ENCODE measurements at places on chromosomes 5 and 9.

DNA sequence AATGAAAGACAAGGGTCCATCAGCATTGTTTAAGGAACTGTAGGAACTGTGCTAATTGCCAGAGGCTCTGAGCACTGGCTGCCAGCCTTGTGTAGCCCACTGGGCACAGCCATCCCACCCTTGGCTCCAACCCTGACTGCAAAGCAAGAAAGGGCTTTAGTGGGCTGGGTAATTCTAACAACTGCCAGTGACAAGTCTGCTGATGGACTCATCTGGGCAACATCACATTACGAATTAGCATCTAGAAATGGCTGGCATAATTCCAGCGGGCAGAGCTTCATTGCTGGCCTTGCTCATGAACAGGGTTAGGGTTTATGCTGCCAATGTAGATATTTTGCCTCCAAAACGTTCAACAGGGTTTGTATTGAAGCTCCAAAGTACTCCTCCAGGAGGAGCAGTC lies 326.9 kb downstream of the ARHGEF28 start:
- DNase-seq, result no peak

GRCh38 chr9:125227761-125228160 lies 13.4 kb downstream of the HSPA5 start:
- DNase-seq, result no peak

GRCh38 chr5:119344231-119344630 lies 11.6 kb upstream of the TNFAIP8 start:
- DNase-seq, result no peak

DNA sequence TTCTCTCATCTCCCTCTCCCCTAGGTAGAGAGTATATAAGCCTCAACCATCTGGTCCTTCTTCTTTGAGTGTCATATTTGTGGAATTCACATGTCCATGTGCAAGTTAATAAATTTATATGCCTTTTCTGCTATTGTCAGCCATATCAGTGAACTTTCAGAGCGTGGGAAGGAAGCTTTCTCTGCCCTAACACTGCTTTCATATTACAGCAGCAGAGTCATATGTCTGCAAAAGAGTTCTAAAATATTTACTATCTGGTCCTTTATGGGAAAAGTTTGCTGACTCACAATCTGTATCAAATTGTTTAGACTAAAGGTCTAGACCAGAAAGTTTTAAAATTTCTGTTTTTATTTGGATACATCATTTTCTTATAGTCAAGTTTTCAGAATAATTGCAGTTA lies 669.0 kb downstream of the LRRC70 start:
- no peak for DNase-seq

DNA sequence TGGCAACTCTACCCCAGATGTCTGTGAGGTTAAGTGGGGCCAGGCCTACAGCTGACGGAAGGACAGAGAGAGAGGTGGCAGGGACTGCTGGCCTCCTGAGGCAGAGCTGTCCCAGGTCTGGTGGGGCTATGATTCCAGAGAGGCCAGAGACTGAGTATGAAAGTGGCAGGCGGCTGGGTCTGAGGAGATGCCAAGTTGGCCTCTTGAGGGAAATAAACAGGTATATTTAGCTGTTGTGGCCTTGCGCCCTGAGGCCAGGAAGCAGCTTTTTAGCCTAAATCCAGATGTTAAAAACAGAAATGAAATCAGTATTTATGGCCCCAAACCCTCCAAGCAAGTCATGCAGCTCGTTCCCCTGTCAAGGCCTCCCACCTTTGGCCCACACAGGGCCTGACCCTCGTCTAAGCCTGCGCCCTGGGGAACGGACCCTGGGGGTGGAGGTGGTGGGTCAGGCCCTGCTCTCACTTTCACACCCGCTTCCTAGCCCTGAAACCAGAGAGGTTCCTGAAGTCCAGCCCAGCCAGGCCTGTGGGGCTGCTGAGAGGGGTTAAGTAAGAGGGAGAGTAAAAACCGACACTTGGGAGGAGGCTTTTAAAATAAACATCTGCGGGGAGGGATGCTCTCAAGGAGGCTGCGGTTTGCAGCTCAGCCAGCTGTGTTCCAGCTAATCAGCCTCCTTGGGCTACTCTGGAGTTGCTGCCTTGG lies 18.7 kb downstream of the PCDHGC5 start:
- DNase-seq, result no peak

DNA sequence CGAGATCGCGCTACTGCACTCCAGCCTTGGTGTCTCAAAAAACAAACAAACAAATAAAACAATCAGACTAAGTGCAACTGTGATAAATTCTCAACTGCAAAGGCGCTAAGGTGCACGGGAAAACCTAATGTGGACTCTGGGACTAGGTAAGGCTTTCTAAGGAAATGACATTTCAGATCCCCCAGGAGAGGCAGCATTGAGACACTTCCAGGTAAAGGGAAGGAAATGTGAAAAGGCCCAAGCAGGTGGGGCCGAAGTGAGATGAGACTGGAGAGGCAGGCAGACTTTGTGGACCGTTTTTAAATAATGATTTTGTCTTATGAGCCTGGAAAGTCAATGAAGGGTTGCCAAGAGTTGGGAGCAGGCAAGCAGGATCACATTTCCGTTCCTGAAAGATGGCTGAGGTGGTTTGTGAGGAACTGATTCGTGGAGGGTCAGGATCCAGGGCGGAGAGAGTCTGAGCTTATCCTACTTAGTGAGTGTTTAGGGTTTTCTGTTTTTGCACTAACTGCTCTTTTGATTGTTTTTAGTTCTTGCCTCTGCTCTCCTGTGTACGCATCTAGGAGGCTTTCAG lies 2.0 kb upstream of the APBA1 start:
- peak; percentile 44 for DNase-seq

- no peak for DNase-seq
These were observed 349.7 kb upstream of the RFX3 start for GRCh38 chr9:3875361-3876132.

DNA sequence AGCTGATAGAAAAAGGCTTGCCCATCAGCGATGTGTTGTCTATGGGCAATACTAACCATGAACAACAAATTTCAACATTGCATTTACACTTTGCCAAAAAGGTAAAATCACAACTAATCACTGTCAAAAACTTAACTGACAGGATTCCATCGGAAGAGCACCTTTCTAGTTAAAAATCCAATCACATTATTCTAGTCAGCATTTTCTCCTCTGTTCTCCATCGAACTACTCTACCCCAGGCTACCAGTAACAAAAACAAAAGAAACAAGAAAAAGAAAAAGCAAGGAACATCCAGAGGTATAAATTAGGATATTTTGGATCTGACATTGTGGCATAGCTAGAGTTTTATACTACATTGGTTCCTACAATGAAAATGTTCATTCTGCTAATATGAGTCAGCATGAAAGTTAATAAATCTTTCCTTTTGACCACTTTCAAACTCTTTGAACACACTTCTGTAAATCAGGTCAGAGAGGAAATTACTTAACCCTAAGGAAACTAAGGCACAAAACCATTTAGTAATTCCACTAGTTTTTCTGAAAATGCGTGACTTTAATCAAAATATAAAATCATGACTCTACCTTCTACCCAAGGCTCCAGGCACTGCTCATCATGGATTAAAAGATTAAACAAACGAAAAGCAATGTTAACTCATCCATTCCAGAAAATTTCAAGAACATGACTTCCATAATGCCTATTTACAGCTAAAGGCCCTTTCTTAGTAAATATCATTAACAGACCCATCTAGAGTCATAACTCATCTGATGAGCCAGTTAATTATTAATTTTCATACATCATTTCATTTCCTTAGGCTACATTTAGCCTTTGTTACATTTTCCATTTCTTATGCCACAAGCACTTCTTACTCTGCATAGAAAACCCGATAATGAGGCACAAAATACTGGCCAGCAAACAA lies 10.2 kb downstream of the GLIS3 start:
- DNase-seq, result no peak

DNA sequence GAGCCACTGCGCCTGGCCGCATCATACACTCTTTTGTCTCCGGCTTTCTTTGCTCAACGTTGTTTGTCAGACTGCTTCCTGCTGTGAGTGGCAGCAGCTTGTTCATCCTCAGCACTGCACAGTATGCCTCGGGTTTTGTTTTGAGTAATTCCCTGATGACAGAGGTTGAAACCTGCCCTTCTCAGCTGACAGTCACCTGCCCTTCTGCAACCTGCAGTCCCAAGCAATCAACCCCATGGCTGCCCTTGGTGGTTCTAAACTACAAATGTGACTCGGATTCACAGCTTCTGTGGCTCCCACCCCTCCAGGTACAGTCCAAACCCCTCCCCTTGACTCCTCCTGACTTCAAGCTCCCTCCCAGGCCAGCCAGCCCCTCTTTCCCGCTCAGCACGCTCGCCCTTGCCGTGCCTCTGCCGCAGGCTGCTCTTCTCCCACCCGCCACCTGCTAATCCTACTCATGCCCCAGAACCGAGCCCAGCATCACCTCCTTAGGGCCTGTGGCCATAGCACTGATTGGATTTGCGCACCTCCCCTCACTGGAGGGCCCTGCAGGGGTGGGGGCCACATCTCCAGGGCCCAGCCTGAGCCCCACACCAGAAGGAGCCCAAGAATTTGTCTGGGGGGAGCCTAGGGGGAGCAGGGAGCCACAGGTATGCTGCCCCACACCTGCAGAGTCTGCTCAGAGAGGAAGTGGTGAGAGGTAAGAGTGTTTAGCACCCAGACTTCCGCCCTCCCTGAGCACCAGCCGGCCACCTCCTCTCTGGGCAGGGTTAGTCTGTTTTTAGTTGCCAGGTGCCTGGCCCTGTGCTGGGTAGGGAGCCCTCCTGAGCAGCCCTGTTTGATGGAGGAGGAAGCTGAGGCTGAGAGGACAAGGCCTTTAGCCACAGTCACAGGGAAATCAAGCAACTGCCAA lies 10.1 kb downstream of the EEIG1 start:
- DNase-seq, result peak; percentile 98

GRCh38 chr9:85702191-85702590 lies 39.6 kb downstream of the AGTPBP1 start:
- DNase-seq, result no peak

DNA sequence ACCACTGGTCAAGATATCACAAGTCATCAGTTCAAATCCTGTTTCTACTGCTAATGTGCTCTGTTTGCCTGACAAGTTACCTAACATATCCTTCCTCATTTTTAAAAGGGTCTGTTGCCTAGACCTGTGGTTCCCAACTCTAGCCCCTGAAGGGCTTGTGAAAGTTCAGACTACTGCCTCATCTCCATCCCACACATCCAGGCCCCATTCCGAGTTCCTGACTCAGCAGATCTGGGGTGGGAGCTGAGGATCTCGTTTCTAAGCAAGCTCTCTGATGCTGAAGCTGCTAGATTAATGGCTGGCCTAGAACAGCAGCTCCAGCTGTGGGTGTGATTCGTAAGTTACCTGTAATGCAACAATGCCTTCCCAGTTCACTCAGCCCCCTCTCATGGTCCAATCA lies 32.5 kb downstream of the S1PR3 start:
- no peak for DNase-seq

DNA sequence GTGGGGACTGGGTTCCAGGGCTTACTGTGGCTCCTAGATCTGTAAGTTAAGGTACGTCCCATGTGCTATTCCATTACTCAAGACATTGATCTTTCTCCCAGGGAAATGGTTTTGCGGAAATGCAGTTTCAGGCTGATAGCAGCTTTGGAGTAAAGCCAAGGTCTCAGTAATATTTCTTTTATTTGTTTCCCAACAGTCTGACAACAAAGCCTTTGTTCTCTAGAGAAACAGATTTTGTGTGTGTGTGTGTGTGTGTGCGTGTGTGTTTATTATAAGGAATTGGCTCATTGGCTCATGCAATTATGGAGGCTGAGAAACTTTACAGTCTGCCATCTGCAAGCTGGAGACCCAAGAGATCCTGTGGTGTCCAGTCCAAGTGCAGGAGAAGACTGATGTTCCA lies 12.1 kb upstream of the POC5 start:
- no peak for DNase-seq

DNA sequence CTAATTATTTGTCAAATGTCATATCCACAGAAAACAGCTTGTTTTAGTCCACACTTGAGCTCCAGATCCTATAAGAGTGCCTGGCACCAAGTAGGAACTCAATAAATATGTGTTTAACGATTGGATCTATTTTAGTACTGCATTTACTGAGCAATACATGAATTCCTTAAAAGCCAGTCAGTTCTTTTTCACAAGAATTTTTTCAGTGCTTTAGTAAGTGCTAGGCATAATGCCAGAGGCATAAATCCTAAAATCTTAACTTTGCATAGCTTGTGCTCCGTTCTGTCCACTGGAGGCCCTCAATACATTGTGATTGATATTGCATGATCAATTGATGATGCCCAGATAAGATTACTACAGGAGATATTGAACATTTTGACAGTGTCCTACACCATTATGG lies 67.3 kb upstream of the PCSK5 start:
- DNase-seq, result no peak

- no peak for DNase-seq
These were observed 582.7 kb upstream of the DMAC1 start for GRCh38 chr9:8382266-8382665.

DNA sequence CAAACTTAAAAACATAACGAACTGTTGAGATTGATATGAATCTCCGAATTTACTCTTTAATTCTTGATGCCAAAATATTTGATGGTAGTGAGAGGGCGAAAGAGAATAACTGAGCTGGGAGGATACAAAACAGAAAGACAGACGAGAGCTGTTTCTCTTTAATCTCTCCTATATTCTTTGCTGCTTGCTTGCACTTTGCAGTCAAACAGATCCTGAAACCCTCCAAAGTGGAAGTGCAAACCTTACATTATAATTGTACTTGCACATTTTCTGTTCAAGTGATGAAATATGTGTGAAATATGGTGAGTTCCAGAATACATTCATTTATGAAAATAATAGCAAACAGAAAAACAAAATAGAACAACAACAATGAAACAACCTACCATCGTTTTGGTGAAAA lies 63.8 kb downstream of the PAM start:
- no peak for DNase-seq

- no peak for DNase-seq
These were observed 9.6 kb downstream of the CARD19 start for GRCh38 chr9:93105620-93106019.

DNA sequence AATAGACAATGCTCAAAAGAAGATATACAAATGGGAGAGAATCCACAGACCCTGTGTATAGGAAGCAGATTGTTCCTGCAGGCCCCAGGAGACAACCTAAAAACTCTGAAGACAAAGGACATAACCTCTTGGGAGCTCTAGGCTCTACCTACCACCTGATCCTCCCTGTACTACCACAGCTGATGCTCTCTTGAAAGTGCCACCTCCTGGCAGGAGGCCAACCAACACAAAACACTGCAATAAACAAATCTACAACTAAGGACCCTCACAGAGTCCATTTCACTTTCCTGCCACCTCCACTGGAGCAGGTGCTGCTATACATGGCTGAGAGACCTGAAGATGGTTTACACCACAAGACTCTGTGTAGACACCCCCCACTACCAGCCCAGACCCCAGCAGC lies 49.0 kb downstream of the STARD4 start:
- DNase-seq, result peak; percentile 69

DNA sequence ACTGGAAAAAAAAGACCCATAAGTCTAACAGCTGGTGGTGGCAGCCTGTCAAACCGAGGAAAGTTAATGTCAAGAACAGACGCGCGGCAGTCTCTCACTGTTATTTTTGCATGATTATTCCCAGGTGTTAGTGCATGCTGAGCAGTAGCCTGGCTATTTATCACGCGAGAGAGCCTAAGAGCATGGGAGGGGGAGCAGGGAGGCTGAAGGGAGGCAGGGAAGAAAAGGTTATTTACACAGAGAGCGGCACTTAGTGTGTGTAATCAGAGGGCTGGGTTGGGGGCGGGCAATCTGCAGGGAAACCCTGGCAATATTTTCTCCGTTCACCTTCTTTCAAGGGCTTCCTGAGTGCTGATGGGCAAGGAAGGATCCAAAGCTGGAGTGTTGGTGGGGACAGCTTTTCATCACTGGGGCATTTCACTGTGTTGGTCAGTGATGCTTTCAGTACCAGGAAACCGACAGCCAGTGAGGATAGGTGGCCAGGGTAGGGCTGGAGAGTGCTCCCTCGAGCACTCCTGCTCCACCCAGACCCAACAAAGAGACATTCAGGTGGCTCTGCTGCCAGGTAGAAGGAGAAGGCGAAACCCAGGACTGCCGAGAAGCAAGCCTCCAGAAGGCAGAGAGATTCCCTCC lies 39.6 kb downstream of the ZNF608 start:
- DNase-seq, result peak; percentile 87
